ENCODE measurements at places on chromosomes 5 and 9.

- DNase-seq: no peak
Measured at GRCh38 chr5:137217599-137218200, 281.4 kb downstream of the SPOCK1 start.

DNA sequence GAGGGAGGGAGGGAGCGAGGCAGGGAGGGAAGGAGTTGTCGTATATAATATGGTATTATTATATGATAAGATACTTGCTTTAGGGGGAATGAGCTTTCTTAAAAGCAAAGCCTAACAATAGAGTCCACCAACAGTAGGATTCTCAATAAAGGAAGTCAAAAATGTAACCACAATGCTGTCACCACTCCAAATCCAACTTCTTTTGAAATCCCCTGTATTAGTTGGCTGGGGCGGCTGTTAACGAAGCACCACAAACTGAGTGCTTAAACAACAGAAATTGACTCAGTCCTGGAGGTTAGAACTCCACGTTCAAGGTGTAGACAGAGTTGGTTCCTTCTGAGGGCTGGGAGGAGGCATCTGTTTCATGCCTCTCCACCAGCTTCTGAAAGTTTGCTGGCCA lies 23.1 kb downstream of the GAS1 start:
- no peak for DNase-seq

- DNase-seq: no peak
Measured at GRCh38 chr5:135721548-135722090, 112.8 kb upstream of the SLC25A48 start.

DNA sequence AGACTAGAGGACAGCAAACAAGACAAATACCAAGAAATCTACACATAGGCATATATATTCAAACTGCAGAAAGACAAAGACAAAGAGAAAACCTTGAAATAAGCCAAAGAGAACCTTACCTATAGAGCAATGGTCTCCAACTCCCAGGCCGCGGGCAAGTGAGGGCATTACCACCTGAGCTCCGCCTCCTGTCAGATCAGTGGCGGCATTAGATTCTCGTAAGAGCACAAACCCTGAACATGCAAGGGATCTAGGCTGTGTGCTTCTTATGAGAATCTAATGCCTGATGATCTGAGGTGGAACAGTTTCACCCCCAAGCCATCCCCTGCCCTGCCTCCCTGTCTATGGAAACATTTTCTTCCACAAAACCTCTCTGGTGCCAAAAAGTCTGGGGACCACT lies 101.0 kb upstream of the MRPS30 start:
- DNase-seq: no peak

- no peak for DNase-seq
Measured at GRCh38 chr5:60382716-60383115, 317.2 kb downstream of the DEPDC1B start.

- DNase-seq: no peak
Measured at GRCh38 chr5:53478411-53479044, 1.9 kb upstream of the FST start.

GRCh38 chr5:61675015-61675692 lies 343.1 kb downstream of the ZSWIM6 start:
- DNase-seq: no peak

DNA sequence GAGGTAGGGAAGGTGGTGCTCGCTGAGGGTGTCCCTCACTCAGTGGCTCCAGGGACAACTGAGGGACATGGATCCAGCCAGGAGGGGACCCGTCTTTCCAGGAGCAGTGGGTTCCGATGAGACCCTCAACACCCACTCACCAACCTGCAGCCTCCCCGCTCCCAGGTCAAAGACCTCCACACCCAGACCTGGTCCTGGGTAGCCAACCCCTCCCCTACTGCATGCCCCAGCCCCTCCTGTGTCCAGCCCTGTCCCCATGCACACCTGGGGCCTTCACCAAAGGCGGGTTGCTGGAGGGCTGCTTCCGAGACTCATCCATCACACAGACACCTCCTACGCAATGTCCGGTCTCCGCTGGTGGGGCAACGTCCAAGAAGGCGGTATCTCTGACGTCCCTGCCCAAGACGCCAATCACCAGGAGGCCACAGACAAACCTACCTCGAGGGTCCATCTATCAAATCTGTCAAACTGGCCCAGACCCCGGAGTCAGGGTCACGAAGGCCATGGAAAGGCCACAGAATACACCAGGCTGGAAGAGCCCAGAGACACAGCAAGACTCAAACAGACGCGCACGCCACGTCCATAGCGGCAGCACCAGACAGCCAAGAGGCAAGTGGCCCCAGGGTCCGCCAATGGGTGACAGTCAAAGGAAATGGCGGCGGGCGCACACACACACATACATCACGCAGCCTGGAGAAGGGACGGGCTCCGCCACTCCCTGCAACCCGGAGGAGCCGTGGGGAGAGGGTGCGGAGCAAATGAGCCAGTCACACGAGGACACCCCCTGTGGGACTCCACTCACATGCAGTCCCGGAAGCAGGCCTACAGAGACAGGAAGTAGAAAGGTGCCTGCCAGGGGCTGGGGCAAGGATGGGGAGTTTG lies 10.8 kb downstream of the NACC2 start:
- no peak for DNase-seq

- DNase-seq: no peak
Measured at GRCh38 chr5:83810511-83810910, 89.9 kb upstream of the HAPLN1 start.

DNA sequence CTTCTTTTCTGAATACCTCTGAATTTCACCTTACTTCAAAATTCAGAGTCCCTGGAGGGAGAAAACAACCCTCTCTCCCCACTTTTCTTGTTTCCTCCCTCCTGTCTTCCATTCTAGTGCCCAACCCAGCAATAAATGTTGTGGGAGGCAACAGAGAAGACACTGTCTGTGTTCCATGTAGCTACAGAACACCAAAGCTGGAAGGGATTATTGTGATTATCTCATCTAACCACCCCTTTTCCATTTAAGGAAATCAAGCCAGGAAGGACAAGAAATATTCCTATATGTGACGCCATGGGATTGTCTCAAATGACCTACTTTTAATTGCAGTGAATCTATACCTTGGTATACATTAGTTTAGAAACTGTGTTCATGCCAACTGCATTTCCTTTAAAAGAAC lies 476.6 kb upstream of the TNC start:
- no peak for DNase-seq

Measured in CD4-positive, alpha-beta T cell treated with Interleukin-6 at 100 ng/mL for 8 hours (primary cell).